Activated CD4-positive, alpha-beta T cell treated with anti-CD3 and anti-CD28 coated beads, Interleukin-2, amount 50 U/mL, for 4 hours (primary cell): ENCODE measurements at places on chromosomes 3 and 15.

GRCh38 chr15:31483986-31484951, 157.6 kb downstream of the KLF13 start:
- no peak for DNase-seq

DNA sequence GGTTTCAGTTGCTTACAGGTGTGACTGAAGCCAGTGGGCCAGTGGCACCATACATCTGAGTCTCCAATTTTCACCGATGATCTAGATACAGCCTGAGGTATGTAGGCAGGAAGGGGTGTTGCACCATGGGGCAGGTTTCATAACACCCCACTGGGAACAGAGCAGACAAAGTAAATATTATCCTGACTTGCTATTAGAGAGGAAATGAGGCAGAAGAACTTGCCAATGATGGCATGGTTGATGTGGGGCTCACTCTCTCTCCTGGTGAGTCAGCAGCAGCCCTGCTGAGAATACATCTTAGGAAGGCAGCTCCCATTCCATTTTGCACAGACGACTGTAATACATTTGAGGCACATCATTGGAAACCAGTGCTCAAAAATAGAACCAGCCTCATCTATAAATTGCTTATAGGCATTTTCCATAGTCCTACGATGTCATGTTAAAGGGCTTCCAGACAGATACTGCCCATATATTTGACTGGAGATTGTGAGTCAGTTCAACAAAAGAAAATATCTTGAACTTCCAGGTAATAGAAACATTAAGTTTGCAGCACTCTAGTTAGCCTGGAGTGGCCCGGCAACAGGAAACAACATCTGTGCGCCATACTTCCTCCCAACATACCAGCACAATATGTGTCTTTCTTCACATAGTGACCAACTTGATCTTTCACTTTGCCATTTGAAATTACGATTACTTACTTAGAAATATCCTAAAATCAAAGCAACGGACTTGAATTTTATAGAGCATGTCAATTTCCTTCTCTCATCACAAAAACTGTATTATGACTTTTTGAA, 175.5 kb downstream of the NECTIN3 start:
- no peak for DNase-seq

DNA sequence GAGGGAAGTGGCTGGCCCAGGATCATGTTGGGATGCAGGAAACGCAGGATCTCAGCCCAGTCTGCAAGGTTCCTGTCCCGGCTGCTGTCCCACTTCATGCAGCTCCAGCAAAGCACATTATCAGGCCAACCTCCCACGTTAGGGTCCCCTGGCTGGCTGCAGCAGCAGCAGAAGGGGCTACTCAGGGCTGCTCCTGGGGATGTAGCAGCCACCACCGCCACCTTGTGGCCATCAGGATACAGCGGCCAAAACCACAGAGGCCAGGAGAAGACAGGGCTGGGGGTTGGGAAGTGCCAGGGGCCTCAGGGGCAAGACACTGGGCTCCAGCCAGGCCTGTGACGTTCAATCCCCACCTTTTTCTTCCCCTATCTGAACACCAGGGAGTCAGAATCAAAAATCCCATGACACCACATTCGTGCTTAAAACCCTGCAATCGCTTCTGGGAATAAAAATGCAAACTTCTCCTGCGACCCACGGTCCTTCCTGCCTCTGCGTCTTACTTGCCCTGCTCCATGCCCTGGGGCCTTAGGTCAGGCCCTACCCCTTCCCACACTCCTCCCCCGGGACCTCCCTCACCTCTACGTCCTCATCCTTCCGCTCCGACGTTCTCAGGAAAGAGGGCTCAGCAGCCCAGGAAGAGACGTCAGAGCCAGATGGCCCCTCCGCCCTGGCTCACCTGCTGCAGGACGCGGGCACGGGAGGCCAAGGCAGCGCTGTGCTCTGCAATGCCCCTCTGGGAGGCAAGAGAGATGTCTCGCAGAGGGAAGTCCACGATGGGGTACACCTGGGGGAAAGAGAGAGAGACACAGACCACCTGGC, 21.5 kb downstream of the SSUH2 start:
- DNase-seq = peak; percentile 8

- DNase-seq = no peak
Observed at GRCh38 chr15:85327820-85328219, 52.6 kb upstream of the AKAP13 start.

DNA sequence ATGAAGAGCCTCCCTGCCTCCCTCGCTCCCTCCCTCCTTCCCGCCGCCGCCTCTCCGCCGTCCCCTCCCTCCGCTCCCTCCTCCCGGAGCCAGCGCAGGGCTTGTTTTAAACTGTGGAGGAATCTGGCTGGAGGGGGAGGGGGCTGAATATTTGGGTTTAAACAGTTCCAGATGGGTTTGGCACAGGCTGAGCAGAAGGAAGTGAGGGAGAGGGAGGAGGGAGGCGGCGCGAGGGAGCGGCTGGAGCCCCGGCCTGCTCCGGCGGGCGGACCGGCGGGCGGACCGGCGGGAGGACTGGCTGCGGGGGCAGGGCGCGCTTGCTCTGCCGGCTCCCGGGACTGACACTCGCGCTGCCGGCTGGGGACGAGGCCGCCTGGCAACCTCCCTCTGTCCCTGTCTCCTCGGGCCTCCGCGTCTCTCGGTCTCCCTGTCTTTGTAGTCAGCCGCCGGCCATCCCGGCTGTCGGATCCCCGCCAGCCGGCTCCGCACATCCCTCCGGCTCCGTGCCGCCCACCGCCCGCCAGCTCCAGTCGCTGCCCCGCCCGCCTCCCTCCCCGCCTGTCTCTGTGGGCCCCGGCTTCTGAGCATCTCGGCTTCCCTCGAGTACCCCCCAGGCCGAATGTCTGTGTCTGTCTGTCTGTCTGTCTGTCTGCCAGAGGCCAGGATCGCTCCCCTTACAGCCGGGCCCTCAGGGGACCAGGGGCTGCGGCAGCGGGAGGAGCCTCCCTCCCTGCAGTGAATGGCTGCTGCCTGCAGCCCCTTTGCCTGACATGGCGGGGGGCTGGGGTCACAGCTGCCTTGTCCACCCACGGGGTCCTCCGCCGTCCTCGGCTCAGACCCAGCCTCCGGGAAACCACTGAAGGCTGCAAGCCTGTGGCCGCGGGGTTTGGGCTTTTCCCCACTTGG, 7.6 kb downstream of the EPHB3 start:
- no peak for DNase-seq

GRCh38 chr3:170178651-170179050, 2.9 kb downstream of the PHC3 start:
- peak; percentile 30 for DNase-seq

GRCh38 chr3:14353502-14353901, 48.9 kb upstream of the SLC6A6 start:
- DNase-seq = no peak

GRCh38 chr15:56871185-56871584, 47.3 kb upstream of the TCF12 start:
- DNase-seq = no peak

- no peak for DNase-seq
Observed at GRCh38 chr15:80034629-80035028, 24.8 kb upstream of the ZFAND6 start.

DNA sequence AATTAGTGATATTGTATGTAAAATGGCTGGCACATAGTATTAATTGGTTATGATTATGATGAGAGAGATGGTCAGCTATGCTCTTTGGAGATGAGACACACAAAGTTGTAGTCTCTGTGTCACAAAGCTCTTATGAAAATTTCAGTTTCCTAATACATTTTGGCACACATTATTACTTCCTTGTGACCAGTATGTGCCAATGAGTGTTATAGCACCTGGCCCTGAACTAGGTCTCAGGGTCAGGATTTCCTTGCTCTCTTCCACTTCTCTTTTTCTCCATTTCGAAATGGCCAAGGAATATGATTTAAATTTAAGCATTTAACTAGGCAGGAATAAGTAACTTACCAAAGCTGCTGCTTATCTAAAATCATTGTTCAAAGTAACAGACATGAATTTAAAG, 28.0 kb downstream of the TIPARP start:
- no peak for DNase-seq

GRCh38 chr3:29382409-29382808, 101.5 kb downstream of the RBMS3 start:
- DNase-seq = no peak

DNA sequence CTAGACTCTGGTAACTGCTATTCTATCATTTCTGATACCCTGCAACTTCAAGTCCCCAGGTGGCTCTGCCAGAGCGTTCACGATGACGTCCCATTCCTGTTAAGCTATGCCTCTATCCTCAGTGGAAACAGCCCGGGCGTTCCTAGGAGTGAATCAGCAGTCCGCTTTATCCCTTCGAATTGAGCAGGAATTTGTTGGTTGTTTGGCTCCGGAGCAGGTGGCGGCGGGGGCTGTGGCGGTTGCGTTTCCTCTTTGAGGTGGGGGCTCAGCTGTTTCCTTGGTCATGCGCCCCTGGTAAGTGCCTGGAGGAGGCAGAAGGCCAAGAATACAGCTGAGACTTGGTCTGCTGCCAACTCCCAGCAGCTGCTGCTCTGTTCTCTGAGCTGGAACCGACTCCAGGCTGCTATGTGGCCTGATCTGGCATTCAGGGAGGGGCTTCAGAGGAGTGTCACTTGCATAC, 25.2 kb downstream of the ARPP21 start:
- no peak for DNase-seq

GRCh38 chr3:171028779-171029232, 2.3 kb upstream of the SLC2A2 start:
- DNase-seq = no peak

DNA sequence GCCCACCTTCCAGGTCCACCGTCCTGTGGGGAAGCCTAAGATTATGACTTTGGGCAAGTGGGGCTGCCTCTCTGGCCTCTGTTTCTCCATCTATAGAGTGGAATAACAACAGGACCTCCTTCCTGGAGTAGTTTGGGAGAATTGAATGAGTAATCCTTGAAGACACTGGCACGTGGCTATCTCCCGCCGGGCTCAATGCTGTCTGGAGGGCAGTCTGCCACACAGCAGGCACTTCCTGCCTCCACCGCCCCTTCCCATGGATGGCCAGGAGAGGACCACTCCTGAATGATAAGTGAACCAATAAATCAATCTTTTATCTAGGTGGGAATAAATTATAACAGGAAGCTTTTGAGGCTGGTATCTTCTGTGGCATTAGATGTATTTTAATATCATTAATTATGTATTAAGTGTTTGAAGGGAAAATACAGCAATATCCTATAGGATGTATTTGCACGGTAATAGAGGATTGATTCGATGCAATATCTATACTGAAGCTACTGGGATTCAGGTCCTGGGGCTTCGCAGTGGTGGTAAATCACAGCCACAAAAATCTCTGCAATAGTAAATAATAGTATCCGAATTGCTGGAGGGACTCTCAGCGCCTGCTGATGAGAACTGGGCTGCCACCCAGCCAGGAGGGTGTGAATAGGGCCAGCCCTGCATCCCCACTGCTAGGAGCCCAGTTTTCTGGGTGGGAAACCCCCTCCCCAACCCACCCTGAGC, 15.9 kb downstream of the MEGF11 start:
- no peak for DNase-seq

DNA sequence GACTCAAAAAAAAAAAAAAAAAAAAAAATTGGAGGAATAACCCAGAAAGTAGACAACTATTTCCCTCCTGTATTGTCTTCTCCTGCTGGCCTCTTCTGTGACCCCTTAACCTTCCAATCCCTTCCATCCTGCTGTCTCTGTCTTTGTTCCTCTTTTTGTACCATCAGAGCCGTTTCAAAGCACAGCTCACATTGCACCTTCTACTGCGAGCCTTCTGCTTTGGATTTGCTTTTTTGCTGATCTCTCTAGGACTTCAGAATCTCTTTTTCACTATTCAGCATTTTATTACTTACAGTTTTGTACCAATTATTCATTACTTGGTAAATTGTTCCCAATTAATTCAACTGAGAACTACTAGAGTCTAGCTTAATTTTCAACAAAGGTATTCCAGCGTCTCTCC, 284.0 kb upstream of the TBL1XR1 start:
- DNase-seq = no peak

- no peak for DNase-seq
Observed at GRCh38 chr3:190504354-190505125, 9.3 kb upstream of the IL1RAP start.

DNA sequence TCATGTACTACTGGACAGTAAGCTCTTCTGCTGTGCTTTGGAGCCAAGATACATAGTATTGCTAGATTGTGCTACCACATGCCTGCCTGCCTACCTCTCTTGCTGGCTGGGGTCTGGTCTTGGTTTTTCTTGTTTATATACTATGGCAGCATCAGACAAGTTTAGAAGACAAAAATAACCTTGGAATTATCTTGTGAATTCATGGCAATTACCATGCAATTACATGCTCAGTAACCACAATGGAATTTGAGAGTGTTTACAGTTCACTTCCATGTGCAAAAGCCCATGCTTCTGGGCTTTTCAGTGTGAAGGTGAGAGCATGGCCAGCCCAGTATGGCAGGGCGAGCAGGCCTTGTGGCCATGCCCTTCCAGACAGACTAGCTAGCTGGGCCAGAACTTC, 48.0 kb upstream of the C15orf61 start:
- DNase-seq = no peak

GRCh38 chr3:99808163-99808794, 9.4 kb upstream of the CMSS1 start:
- DNase-seq = peak; percentile 18

GRCh38 chr3:122105626-122106025, 50.5 kb downstream of the CD86 start:
- DNase-seq = no peak

GRCh38 chr3:115403786-115404185, 219.5 kb upstream of the GAP43 start:
- no peak for DNase-seq

GRCh38 chr3:194134231-194134756, 1.7 kb upstream of the HES1 start:
- no peak for DNase-seq

- DNase-seq = no peak
Observed at GRCh38 chr3:150414959-150415358, 6.9 kb downstream of the TSC22D2 start.

DNA sequence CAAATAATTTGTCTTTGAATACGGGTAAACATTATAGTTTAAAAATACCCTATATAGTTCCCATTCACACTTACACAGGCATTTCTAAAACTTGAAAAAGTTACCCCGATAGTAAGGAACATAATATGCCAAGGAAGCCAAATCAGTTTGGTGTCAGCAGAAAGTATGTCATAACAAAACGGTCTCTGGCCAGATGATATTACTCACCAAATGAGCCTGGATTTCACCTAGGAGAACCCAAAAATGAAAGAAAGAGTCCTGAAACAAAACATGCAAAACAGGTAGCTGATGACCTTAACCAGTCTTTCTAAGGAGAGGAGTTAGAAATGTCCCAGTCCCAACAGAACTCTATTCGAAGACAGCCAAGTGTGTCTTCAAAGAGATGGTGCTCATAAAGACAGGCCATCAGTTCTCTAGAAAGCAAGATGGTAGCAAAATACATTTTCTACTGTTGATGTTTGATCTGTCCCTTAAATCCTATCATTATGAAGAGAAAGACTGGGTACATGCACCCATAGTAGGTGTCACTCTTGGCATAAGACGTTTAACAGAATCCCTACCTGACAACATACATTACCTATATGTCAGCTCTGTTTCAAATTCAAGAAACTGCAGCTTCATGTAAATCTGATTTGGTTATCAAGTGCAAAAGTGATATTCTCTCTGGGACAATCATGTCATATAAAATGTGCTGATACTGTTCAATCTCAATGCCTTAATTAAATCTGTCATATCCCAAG, 942.5 kb downstream of the ROBO1 start:
- no peak for DNase-seq

- no peak for DNase-seq
Observed at GRCh38 chr3:126938520-126939337, 44.2 kb upstream of the PLXNA1 start.
